ENCODE measurements at places on chromosomes 4 and X.

DNA sequence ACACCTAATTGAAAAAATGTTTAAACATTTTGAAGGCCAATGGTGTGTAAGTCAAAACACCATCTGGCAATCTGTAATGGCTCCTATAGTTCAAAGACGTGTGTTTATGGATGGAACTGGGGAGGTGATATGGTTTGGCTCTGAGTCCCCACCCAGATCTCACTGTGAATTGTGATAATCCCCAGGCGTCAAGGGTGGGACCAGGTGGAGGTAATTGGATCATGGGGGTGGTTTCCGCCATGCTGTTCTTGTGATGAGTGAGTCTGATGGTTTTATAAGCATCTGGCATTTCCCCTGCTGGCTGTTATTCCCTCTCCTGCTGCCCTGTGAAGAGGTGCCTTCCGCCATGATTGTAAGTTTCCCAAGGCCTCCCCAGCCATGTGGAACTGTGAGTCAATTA is 52.2 kb downstream of the ADRA2C start:
- no peak for DNase-seq

DNA sequence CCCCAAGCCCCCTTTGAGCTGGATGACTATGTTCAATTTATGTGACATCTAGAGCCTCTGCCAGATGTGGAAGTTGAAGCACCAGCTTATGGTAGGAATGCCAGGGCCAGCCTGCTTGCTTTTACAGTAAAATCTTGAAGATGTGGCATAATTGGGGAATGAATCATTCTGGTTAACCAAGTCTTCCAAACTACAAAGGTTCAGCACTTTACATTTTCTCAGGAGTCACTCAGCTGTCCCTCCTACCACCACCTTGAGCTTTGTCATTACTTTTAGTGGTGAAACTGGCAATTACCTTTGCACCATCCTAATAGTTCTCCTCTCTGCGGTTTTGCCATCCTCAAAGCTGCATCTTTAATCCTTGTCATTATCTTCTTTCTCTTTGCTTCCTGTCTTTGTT is 172.2 kb downstream of the HS6ST2 start:
- no peak for DNase-seq

DNA sequence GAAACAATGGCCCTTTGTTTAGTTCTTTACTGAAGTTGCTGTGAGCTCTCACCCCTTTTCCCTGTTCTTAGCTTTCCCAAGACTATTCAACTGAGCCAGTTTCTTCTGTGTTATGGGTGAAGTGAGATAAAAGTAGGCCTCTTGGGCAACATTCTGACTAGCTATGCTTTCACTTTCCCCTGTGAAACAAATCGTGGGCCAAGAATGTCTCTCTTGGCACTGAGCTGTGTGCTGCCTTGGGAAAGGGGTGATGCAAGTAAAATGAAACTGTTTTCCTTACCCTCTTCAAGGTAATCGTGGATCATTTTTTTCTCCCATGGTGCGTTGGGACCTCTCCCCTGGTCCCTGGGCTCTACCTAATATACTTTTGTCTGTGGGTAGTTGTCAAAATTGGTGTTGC is 653.9 kb upstream of the MAGEB2 start:
- no peak for DNase-seq

GRCh38 chrX:130416785-130417184 is 15.0 kb downstream of the RBMX2 start:
- no peak for DNase-seq

DNA sequence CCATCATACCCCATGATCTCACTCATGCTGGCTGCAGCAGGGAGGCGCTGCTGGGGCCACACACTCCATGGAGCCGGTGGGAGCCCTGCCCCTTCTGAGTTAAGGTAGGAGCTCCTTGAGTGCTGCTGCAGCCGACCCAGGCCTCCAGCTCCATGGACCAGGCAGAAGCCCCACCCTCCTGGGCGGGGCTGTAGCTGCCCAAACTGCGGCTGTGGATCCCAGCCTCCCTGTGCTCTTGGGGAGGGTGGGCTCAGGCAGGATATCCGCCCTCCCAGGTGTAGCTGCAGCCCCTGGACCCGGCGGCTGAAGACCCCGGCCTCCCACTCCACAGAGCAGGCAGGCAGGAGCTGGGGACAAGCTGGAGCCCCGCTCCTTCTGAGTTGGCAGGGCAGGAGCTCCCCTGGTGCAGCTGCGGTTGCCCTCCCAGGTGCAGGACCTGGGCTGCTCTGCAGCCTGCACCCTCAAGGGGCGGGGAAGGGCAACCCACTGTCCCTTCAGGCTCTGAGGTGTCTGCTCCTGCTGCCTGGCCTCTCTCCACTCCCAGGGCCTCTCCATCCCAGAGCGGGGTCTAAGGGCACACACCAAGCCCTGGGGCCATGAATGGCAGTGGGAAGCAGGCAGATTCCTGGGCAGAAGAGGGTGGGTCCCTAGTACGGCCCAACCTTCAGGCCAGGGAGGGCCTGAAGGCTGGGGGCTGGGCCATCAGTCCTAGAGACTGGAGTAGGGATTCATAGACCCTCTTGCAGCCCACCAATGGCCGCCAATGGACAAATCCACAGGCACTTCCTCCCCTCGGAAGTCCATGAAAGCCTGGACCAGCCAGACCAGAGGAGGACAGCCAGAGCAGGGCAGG is 466.1 kb downstream of the DTHD1 start:
- no peak for DNase-seq

Measured in HuH-7.5 (cell line).